ENCODE measurements at places on chromosomes 13 and 19. TPM values are rescaled to one million over a fixed set of nuclear protein-coding genes. Genes with fewer than 3 reads are reported as not detected.

DNA sequence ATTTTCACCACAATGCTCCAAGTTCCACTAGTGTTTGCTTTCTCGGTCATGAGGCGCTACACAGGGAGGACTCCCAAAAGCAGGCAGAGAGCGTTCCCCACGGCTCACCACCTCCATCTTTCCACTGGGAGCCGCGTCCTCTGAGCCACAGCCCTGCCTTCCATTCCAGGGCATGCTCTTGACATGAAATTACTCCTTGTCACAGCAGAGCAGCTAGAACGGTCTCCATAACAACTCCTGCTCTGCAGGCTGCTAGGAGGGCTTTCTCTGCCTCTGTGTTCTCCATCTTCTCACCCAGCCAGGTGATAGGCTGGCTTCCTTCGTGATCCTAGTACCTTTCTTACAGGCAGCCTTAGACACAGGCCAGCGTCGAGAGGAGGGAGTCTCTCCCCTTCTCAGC, 171.8 kb upstream of the UBL3 start:
- no peak for DNase-seq

GRCh38 chr13:69319656-69320055, 788.0 kb upstream of the ATXN8OS start:
- no peak for DNase-seq

DNA sequence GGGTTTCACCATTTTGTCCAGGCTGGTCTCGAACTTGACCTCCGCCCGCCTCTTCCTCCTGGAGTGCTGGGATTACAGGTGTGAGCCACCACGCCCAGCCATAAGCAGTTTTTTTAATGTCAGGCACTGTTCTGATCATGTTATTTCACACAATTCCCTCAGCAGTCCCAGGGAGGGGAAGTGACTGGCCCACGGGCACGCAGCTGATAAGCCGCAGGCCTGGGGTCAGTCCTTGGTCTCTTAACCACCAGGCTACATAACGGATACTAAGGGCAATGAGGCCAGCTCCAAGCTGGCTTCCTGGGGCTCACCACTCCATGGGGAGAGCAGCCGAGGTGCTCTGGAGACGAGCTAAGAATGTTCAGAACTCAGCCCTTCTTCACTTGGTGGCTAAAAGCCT, 13.5 kb downstream of the BRSK1 start:
- DNase-seq, result no peak

CEACAM4 gene
- total RNA-seq, result not detected

TMEM145 gene
- not detected for total RNA-seq

SSC5D gene
- total RNA-seq, result 0.19 TPM

GRCh38 chr13:24511816-24512196, 772 bp downstream of the PARP4 start:
- DNase-seq, result no peak

ZNF284 gene
- total RNA-seq, result 2.4 TPM

- no peak for DNase-seq
These were observed 12.5 kb downstream of the ZNF787 start for GRCh38 chr19:56108447-56109195.

GRCh38 chr13:54989418-54989817, 1960.8 kb downstream of the OLFM4 start:
- DNase-seq, result no peak

DNA sequence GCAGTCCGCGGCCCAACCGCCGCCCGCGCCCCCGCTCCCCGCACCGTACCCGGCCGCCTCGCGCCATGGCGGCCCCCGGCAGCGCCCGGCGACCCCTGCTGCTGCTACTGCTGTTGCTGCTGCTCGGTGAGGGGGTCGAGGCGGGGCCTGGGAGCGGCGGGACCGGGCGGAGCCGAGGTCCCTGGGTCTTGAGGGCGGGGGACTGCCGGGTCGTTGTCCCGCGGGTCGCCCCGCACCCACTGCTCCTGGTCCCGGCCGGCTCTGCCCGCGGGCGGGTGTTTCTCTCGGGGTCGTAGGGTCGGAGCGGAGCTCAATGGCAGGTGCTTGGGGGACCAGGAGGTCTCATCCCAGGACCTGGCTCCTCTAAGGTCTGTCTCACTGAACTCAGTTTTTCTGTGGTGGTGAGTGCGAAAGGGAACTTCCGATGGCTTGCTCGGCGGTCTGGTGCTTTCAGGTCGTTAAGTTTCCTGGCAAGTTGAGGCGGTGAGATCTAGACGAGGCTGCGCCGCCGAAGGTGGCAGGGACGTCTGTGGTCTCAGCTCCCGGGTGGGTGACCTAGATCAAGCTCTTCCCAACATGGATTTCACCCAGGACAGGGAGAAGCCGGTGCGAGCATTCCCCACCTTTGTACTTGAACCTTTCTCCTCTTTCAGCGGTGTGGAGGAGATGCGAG, 467 bp downstream of the LAMP1 start:
- peak; percentile 43 for DNase-seq

DNA sequence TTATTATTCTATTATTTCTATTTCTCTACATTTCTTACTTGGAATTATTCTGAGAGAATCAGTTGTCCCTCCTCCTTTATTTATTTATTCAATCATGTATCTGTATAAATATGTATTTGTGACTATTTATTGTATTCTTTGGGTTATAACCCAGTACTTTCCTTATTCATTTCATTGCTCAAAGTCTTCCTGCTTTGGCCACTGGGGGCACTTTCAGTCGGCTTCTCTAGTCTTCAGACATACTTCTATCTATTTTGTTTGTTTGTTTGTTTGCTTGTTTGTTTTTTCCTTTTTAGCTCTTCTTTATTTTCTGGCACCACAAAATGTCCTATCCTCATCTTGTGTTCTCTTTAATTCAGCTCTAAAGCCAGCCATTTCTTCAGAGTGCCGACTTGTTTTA, 260.4 kb downstream of the NALCN start:
- peak; percentile 13 for DNase-seq

OR7C1 gene
- not detected for total RNA-seq

Measured in dermis blood vessel endothelial cell (primary cell).